Heart right ventricle (tissue), 16 donors: ENCODE measurements at places on chromosomes 1 and 21. TPM values are rescaled to one million over a fixed set of nuclear protein-coding genes. Genes with fewer than 3 reads are reported as not detected.
A peak's percentile ranks its signal among the peaks of the same experiment; 100 is the strongest.

The C1orf87 gene
- total RNA-seq, result not detected

- H3K4me1 ChIP-seq, result no peaks in the 10 kb centered on the region
- peaks cover 3% of the 10 kb centered on the region for H3K27me3 ChIP-seq
- no peak overlapping the region for H3K4me3 ChIP-seq
- DNase-seq, result no peak
- H3K36me3 ChIP-seq, result no peaks in the 10 kb centered on the region
These were observed 6.8 kb upstream of the CNIH3 start for GRCh38 chr1:224609333-224609732.

DNA sequence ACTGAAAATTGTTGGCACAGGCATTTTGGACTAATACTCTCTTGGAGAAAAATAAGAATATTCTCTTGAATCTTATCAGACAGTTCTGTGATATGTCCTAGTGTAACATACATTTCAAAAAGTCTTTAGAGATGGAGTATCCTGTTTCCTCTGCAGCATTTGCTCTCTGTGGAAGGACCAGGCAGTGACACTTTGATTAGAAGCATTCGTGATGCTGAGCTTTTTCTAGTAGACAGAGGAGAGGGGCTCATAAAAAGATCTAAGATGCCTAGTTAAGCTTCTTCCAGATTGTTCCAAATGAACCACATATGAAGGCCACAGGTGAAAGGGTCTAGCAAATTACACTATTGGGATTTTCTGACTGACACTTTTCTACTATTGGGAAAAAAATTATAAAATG is 120.3 kb downstream of the C1orf21 start:
- no peak for DNase-seq
- H3K27me3 ChIP-seq, result no peaks in the 10 kb centered on the region
- peaks cover 10% of the 10 kb centered on the region for H3K4me1 ChIP-seq

DNA sequence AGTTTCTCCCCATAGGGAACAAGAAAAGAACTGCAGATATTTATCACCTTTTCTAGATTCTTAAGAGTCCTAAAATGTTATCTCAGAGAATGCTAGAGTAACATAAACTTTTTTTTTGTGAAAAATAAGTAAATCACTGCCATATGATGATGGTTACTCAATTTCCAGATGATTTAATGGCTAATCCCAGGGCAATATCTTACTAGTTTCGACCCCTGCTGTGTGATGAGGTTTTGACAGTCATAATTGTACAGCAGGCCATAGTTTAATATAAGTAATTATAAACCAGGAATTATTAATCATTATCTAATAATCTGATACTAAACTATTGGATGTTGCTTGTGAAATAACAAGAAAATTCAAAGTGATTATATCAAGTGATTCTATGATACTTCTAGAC is 210.6 kb downstream of the HLX start:
- no peak for DNase-seq
- no peaks in the 10 kb centered on the region for H3K27me3 ChIP-seq
- H3K36me3 ChIP-seq, result no peaks in the 10 kb centered on the region
- H3K27ac ChIP-seq, result no peak overlapping the region
- no peaks in the 10 kb centered on the region for H3K4me1 ChIP-seq

GRCh38 chr1:43760745-43761317 is 53.5 kb downstream of the ST3GAL3 start:
- DNase-seq, result no peak
- H3K4me1 ChIP-seq, result no peaks in the 10 kb centered on the region
- H3K27me3 ChIP-seq, result no peaks in the 10 kb centered on the region
- H3K36me3 ChIP-seq, result no peaks in the 10 kb centered on the region
- no peak overlapping the region for H3K27ac ChIP-seq

DNA sequence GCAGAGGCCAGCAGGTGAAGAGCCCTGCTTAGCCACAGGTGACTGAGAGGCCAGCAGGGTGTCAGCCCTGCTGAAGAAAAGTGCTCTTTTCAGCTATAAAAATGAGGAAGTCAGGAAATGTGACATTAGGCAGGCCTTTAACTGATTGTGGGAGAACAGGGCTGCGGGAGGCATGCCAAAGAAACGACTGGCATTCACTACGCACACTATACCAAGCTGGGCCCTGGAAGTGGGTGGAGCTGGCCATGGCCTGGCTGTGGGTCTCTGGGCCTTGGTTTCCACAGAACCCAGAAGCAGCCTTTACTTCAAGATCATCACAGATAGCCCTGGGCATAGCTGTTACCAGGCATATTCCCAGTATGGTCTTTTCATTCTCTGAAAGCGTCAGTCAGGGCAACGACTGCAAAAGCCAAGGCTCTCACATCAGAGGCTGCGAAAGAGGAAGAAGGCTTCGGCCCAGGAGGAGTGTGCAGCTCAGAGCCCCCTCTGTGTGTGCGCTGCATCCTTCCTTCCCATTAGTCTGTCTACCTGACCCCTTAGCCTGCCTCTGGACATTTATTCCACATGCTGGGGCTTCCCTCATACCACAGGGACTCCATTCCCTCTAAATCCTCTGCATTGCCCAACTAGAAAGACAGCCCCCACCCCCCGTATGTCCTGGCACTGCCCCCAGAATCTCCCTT is 14.3 kb downstream of the SLC2A1 start:
- H3K27ac ChIP-seq, result peak overlapping the region; percentile 62
- DNase-seq, result peak; percentile 72
- H3K27me3 ChIP-seq, result no peaks in the 10 kb centered on the region
- H3K4me3 ChIP-seq, result no peak overlapping the region

- H3K27me3 ChIP-seq, result no peaks in the 10 kb centered on the region
- no peak for DNase-seq
- no peaks in the 10 kb centered on the region for H3K4me1 ChIP-seq
- H3K27ac ChIP-seq, result no peak overlapping the region
These were observed 213.0 kb downstream of the COL24A1 start for GRCh38 chr1:85943526-85943925.

- H3K4me3 ChIP-seq, result peak overlapping the region; percentile 43
- H3K36me3 ChIP-seq, result no peaks in the 10 kb centered on the region
- H3K27me3 ChIP-seq, result peaks cover 94% of the 10 kb centered on the region
- H3K4me1 ChIP-seq, result peaks cover 6% of the 10 kb centered on the region
These were observed 272.0 kb downstream of the FOXD2 start for GRCh38 chr1:47709872-47710231.

GRCh38 chr1:3777078-3777547 is 4.6 kb downstream of the SMIM1 start:
- no peak overlapping the region for H3K27ac ChIP-seq
- no peak overlapping the region for H3K4me3 ChIP-seq
- peaks cover 23% of the 10 kb centered on the region for H3K4me1 ChIP-seq
- H3K36me3 ChIP-seq, result peaks cover 42% of the 10 kb centered on the region
- peak; percentile 9 for DNase-seq

GRCh38 chr1:172466795-172467407 is 23.0 kb upstream of the PIGC start:
- no peaks in the 10 kb centered on the region for H3K4me1 ChIP-seq
- H3K27me3 ChIP-seq, result no peaks in the 10 kb centered on the region
- no peak for DNase-seq
- H3K27ac ChIP-seq, result no peak overlapping the region

The TMIGD3 gene
- not detected for total RNA-seq

DNA sequence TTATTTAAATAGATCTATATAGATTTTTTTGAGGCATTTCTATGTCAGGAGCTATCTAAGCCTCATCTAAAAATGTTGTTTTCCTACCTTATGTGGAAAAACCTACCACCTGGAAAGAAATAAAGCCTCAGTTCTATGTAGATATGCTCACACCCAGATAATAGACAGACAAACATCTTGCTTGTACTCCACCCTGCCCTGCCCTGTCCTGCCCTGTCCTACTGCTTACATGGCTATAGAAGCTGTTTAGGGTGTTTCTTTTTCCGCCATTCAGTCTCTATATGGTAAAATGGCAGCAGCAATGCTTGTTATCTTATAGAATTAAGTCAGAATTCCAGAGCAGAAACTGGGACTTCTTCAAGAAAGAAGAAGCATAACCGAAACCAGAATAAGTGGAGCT is 13.4 kb downstream of the CTTNBP2NL start:
- H3K4me3 ChIP-seq, result no peak overlapping the region
- no peak overlapping the region for H3K27ac ChIP-seq

GRCh38 chr1:205330150-205330549 is 8.6 kb upstream of the NUAK2 start:
- H3K36me3 ChIP-seq, result no peaks in the 10 kb centered on the region
- no peak overlapping the region for H3K4me3 ChIP-seq
- peaks cover 22% of the 10 kb centered on the region for H3K27me3 ChIP-seq

The BACE2 gene
- 15.5 TPM for total RNA-seq

DNA sequence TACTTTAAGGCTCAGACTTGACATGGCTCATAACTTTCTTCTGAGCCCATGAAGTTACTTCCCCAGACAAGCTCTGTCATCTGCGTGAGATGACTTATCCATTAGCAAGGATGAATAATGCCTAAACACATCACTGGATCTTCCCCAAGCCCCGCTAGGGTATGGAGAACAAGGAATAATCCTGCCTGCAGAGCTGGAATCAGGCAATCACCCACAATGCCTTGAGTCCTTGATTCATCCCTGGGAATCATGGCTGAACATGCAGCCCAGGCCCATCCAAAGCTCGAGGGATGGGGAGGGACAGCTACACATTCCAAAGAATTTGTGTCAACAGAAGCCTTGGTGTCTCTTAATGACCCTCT is 131.7 kb downstream of the PSMG1 start:
- peaks cover 52% of the 10 kb centered on the region for H3K4me1 ChIP-seq
- no peaks in the 10 kb centered on the region for H3K36me3 ChIP-seq
- H3K27me3 ChIP-seq, result no peaks in the 10 kb centered on the region
- no peak for DNase-seq
- H3K27ac ChIP-seq, result peak overlapping the region; percentile 39

DNA sequence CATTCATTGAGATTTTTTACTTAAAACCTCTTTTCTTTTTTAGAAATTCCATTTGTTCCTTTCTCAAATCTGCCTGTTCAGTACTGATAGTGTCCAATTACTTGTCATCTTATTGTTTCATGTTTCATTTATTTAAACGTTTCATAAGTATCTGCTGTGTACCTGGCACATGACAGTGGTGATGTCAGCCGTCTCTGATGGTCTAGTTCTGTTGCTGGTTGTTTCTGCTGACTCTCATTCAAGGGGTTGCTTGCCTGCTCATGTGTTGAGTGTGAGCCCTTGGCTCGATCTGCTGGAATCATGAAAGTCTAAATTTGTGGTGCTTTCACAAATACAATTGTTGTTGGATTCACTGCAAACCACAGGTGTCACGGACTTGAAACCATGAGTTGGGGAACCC is 25.5 kb upstream of the C2CD2 start:
- no peak for DNase-seq
- H3K27me3 ChIP-seq, result no peaks in the 10 kb centered on the region
- no peaks in the 10 kb centered on the region for H3K4me1 ChIP-seq
- H3K27ac ChIP-seq, result no peak overlapping the region
- H3K36me3 ChIP-seq, result no peaks in the 10 kb centered on the region
- no peak overlapping the region for H3K4me3 ChIP-seq
